Naive thymus-derived CD4-positive, alpha-beta T cell (primary cell): ENCODE measurements at places on chromosomes 4 and X. TPM values are rescaled to one million over a fixed set of nuclear protein-coding genes. Genes with fewer than 3 reads are reported as not detected.
A peak's percentile ranks its signal among the peaks of the same experiment; 100 is the strongest.

- no peak for DNase-seq
These were observed 66.9 kb downstream of the ARHGEF9 start for GRCh38 chrX:63718010-63718694.

GRCh38 chr4:36024901-36025660 lies 219.2 kb downstream of the ARAP2 start:
- DNase-seq = no peak

DNA sequence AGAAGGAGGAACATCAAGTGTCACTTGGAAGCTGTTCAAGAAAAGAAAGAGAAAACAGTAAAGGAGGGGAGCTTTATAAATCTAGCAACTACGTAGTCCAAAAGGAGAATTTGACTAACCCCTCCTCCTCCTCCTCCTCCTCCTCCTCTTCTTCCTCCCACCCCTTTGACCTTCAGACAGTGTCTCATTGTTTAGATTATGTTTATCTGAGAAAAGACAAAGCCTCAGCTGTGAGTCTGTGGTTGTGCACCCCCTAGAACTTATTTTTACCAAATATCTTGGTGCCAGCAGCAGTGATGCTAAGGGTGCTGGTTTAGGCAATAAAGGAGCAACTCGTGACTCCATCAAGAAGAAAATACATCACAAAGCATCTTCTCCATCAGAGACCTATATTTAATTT lies 68.9 kb upstream of the BMP2K start:
- no peak for DNase-seq

DNA sequence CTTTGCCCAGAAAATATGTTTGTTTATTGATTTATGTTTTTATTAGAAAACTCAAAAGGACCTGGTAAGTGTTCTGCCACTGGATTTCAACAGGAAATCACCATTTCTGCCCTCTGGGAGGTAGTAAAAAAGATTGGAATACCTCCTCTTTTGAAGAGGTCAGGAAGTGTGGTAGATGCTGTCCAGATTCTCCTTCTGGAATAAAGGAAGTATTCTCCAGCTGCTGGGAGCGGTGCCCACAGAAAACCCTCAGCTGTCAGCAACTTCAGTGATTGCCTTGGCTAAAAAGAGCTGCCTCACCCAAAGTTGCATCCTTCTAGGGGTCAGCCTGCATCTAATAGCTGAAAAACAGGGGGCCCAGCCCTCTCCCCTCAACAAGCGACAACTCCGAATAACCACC lies 13.8 kb upstream of the ZNF674 start:
- no peak for DNase-seq

- DNase-seq = no peak
These were observed 43.2 kb downstream of the PGRMC2 start for GRCh38 chr4:128244379-128244778.

DNA sequence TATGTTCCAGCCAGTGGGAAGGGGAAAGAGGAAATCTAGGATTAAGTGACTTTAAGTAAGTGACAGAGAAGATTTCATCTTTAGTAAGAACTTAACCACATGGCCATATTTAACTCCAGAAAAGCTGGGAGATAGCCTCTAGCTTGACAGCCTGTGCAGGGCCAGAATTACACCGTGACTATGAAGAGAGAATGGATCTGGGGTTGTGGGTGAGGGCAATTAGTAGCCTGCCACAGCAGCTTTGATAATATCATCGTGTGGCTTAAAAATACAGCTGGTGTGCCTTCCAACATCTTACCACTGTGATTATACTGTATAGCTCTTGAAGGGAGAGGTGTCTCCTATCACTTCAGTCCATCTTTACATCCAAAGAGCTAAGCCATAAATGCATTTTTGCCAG lies 57.6 kb upstream of the TBC1D9 start:
- DNase-seq = no peak

- no peak for DNase-seq
These were observed 204.9 kb downstream of the APBB2 start for GRCh38 chr4:41009411-41009810.

DNA sequence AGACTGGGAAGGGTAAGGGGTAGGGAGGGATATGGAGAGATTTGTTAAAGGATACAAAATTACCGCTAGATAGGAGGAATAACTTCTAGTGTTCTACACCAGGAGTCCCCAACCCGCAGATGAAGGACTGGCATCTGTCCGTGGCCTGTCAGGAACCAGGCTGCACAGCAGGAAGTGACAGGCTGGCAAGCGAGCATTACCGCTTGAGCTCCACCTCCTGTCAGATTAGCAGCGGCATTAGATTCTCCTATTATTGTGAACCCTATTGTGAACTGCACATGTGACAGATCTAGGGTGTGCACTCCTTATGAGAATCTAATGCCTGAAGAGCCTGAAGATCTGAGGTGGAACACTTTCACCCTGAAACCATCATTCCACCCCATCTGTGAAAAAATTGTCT lies 27.9 kb upstream of the BBS7 start:
- DNase-seq = peak; percentile 10

GRCh38 chrX:109797311-109797975 lies 64.4 kb upstream of the ACSL4 start:
- DNase-seq = no peak

DNA sequence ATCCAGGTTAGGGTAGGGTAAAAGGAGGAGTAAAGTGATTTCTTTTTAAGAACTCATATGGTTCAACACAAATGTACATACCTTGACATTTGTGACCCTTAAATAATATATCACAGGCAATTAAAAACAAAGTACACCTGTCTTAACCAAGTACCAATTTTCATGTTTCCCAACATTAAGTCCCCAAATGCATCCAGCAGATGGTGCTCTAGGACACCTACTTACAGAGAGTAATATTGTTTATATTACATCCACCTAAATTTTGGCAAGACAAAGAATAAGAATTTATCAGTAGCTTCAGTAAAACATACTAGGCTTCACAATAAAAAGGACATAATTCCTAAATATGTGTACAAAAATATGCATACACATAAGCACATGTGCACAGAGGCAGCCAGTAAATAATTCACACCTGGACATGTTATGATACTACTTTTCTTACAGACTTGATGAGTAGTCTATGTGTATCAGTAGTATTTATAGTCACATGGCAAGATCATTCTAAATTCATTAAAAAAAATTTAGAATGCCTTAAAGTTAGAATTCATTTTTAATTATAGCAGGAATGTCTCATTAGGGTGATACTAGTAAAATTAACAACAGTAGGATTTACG lies 219.7 kb downstream of the DCLK2 start:
- peak; percentile 1 for DNase-seq

Gene SPRY1
- 6.2 TPM for total RNA-seq

Gene F9
- total RNA-seq = not detected

Gene MYL5
- total RNA-seq = 19.9 TPM

Gene HSD17B10
- total RNA-seq = 114 and 116 TPM in 2 replicates
